ENCODE measurements at places on chromosomes 12 and 14.

GRCh38 chr14:24013654-24014514, 25.2 kb downstream of the DHRS4L2 start:
- DNase-seq, result no peak

DNA sequence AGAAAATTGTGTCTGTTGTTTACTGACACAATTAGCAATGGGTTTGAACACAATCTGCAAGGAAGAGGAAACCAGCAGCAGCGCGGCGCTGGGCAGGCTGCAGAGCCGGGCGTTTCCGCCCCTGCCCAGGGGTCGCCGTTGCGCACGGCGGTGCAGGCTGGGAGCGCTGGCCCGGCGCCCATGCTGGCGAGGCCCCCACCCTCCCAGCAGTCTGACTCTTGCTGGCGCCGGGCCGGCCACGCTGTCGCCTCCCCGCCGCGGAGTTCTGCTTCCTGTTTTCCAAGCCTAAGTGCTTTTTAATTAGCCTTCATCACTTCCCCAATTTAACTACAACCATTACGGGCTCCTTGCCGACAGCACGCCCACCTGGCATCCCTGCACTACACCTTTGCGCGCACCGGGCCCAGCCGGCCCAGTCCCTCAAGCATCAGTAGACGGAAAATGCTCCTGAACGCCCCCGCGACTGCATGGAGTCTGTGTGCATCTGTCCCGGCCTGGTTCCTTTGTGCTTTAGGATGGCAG, 212.1 kb downstream of the GXYLT1 start:
- peak; percentile 2 for DNase-seq

- DNase-seq, result no peak
Observed at GRCh38 chr12:91404441-91404840, 221.8 kb upstream of the DCN start.

- no peak for DNase-seq
Observed at GRCh38 chr12:83074358-83074894, 387.7 kb downstream of the TMTC2 start.

- no peak for DNase-seq
Observed at GRCh38 chr14:69554500-69554899, 20.2 kb downstream of the CCDC177 start.

GRCh38 chr12:6532927-6533652, 1.2 kb upstream of the GAPDH start:
- peak; percentile 28 for DNase-seq

DNA sequence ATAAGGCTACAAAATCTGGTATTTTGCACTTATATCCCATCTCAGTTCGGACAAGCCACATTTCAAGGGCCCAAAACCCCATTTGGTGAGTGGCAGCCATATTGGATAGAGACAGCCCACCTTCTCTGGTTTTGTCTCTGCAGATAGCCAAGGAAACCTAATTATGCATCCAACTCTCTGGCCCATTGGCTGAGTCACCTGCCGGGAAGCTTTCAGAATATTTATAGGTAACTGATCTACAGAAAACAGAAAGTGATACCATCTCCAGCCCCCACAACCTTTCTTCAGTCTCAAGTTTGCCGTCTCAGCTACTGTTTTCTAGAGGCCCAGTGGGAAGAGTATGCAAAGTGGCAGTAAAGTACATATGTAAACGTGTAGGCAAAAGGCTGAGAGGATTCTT, 33.7 kb upstream of the PPP1CC start:
- peak; percentile 56 for DNase-seq
